SJSA1 (cell line): ENCODE measurements at places on chromosomes 6 and 20. TPM values are rescaled to one million over a fixed set of nuclear protein-coding genes. Genes with fewer than 3 reads are reported as not detected.

DNA sequence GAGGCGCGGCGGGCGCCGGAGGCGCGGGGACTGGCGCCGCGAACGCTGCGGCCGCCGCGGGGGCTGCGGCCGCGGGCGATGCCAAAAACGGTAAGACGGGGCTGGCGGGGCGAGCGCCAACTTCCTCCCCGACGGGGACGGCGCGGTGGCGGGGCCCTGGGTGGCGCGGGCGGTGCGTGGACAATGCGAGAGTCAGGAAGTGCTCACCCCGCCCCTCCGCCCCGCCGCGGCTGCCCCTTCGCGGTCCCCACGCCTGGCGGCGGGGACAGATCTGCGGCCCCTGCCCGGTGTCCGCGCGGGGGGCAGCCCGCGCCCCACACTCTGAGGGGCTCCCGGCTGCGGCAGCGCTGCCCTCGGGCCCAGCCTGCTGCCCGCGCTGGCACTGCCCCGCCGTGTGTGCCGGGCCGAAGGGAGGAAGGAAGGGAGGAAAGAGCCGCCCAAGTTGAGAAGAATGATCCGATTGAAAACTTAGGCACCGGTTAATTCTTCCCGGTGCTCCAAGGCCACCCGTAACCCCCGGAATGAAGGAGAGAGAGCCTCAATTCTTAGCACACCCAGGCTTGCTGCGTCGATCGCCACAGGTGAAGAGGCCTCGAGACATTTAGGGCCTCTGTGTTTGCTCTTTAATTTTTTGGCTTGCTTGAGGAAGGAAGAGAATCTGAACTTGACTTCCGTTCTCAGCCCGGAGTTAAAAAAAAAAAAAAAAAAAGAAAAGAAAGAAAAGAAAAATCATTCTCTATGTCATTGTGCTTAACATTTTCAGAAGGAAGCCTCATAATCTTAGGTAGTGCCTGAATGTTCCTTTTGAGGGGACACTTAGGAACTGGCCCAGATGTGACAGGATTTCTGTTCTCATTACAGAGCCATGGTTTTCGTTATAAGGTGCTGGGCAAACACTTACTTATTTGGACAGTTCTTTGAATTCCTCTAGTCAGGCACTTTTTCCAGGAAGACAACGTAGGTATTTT is 982 bp downstream of the HECA start:
- DNase-seq = peak; percentile 57

DNA sequence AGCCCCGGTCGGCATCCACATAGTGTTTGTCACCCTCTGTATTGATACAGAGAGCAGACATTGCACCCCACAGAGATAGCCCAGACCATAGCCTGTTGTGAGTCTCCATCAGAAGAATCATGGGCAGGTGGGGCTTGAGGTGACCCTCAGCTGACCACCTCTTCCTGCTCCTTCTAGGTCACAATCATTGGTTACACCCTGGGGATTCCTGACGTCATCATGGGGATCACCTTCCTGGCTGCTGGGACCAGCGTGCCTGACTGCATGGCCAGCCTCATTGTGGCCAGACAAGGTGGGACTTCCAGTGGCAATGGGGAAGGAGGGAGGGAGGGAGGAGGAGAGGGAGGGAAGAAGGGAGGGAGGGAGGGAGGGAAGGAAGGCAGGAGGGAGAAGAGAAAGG is 61.4 kb upstream of the RIN2 start:
- no peak for DNase-seq

GRCh38 chr20:63273635-63274380 is 1.2 kb downstream of the ARFGAP1 start:
- peak; percentile 70 for DNase-seq

GRCh38 chr6:3310703-3311102 is 52.0 kb downstream of the PSMG4 start:
- no peak for DNase-seq

GRCh38 chr6:150600301-150601017 is 774 bp downstream of the PLEKHG1 start:
- DNase-seq = peak; percentile 69

The MAK gene
- total RNA-seq = not detected in 2 replicates

DNA sequence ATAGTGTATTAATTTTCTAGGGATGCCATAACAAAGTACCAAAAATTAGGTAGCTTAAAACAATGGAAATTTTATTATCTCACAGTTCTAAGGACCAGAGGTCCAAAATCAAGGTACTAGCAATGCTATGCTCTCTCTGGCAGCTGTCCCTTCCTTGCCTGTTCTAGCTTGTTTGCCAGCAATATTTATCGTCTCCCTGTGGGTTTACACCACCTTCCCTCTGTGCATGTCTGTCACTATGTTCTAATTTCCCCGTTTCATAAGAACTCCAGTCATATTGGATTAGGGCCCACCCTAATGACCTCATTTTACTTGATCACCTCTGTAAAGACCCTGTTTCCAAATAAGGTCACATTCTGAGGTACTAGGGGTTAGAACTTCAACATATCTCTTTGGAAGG is 217.2 kb downstream of the IBTK start:
- DNase-seq = no peak

DNA sequence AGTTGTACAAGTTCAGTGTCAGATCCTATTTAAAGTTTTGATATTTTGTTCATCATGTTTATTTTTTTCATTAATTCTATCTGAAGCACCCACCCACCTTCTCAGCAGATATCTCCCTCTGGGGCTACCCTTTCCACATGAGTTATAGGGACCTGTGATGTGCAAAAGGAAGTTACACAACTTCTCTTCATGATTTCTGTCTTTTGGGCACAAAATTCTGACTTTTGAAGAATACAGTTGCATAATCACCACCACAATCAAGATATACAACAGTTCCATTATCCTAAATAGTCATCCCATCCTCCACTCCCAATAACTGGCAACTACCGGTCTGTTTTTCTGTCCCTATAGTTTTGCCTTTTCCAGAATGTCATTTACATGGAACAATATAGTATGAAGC is 13.8 kb upstream of the FUCA2 start:
- no peak for DNase-seq

DNA sequence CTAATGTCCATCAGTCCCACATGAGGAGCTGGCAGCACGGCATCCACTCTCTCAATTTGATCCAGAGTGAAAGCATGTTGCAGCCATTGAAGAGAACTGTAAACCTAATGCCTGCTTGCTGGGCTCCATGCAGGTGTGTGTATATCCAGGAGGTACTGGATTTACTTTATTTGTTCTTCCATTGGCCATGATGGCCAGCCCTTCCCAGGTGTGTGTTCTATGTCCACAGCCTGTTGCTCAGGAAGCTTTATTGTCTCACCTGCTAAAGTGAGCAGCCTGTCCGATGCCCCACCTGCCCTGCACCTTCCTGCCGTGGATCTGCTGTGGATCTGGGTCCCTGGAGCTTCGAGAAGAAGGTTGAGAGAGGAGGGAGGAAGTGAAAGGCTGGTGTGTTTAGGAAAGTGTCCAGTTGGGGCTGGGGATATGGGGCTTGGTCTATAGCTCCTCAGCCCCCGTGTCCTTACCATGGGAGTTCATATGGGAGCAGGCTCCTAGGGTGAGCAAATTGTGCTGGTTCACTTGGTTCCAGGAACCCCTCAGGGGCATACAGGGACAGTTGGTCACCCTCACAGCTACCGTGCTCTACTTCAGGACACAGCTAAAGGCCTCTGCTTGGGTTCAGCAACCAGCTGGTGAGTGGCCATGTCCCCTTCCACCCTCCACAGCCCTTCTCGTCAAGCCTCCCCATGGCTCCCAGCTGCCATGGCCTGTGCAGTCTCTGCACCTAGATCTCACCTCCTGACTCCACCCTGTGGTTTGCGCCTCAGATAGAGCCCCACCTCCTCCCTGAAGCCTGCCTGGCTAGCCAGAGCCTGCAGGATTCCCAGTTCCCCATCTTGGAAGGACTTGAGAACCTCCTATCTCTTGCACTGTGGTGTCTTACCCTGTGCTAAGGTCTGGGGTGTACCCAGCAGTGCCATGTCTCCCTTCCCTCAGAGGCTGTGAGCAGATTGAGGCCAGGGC is 12.7 kb downstream of the TREML2 start:
- no peak for DNase-seq

The MAP3K4 gene
- total RNA-seq = 27.1 and 32.9 TPM in 2 replicates

The CDH26 gene
- total RNA-seq = not detected in 2 replicates
